ENCODE measurements at places on chromosomes 7 and 10.
A peak's percentile ranks its signal among the peaks of the same experiment; 100 is the strongest.

DNA sequence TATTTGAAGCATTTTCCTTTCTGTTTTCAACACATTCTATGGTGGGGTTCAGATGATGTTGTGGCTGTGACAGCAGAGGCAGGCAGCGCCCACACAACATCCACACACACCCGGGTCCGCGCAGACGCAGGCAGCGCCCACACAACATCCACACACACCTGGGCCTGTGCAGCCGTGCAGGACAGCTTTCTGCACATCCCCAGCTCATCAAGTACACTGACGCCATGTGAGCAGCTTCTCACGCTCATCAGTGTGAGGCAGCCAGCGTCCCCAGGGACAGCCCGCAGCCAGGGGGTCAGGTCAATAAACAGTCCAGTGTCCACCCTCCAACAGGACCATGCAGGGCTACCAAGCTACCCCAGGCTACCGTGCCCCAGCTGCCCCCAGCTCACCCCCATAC lies 272.8 kb upstream of the TCERG1L start:
- DNase-seq = no peak

DNA sequence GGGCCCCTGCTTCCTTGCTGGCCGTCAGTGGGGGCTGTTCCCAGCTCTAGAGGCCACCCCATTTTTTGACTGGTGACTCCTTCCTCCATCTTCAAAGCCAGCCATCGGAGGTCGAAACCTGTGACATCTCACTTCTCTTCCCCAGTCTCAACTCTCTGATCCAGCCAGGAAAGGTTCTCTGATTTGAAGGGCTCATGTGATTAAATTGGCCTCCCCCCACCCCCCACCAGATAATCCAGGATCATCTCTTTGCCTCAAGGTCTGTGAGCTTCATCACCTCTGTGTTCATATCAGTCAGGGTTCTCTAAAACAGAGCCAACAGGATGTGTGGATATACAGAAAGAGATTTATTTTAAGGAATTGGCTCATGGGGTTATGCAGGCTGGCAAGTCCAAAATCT lies 5.6 kb upstream of the RAMP3 start:
- DNase-seq = no peak

GRCh38 chr10:132148261-132149251 lies 38.2 kb upstream of the DPYSL4 start:
- no peak for DNase-seq

DNA sequence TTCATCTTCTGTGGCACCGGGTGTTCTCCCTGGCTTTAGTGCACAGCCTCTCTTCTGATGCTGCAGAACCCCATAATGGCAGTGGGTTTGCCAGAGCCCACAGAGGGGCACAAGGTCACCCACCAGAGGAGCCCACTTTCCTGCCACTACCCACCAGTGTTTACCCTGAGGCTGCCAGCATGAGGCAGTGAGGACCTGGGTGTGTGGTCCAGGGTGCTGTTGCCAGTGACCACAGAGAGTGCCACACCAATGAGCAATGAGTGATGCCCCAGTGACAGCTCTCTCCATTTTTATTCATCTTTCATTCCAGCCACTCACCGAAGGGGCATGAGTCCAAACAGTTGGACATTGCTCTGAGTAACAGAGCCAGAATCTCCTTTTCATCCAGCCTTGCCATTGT lies 34.8 kb downstream of the MTURN start:
- DNase-seq = no peak

DNA sequence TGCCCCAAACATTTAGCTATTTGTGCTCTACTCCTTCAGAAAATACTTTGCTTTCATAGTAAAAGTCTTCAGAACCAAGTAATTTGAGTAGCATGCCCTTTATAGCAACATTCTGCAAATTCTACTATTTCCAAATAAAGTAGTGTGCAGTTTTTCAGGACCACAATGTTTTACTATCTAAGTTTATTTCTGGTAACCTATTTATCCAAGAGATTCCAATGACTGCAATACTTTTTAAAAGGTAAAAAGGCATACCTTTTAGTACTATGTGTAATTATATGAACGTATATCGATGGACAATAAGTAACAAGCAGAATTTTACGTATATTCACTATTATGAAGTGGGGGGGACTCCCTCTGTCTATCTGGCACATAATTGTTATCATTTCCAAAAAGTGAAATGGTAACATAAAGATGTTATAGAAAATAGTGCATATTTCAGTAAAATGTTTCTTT lies 6.9 kb upstream of the CAV2 start:
- DNase-seq = no peak

GRCh38 chr7:132622081-132622480 lies 45.8 kb upstream of the PLXNA4 start:
- DNase-seq = no peak

DNA sequence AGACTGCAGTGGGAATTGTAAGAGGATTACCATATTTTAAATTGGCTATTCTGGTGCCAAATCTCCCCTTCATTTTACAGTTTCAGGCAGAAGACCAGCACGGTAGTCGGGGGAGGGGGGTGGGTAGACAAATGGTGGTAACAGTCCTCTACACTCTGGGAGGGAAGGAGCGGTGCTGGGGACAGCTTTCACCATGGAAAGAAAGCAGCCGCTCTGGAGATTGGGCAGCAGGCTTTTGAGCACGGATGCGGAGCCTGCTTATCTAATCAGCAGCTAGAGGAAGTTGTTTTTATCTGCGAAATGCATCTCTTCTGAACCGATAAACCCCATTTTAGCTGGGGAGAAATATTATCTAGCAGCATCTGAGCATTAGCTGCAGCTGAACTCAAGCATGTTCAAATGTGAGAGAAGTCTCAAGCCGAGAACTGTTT lies 28.7 kb downstream of the IKZF1 start:
- peak; percentile 27 for DNase-seq

- DNase-seq = no peak
Measured at GRCh38 chr10:80411267-80411668, 2.9 kb downstream of the PRXL2A start.

DNA sequence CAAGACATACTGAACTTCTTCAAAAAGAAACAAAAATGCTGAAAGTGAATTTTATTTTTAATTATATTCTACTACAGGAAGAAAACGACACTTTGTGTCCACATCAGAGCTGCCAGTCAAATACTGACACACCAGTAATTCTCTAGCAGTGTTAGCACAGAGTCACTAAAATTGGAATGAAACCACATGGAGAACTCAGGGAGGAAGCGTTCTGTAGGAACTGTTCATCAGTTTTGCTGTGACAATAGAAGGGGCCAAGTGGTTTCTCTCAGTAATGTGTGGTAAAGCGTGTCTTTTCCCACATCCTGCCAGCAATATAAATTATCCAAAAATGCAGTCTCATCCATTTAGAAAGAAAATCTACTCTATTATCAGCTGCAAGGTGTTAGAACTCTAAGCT lies 683.3 kb downstream of the GRM8 start:
- no peak for DNase-seq

GRCh38 chr7:92292981-92293380 lies 47.2 kb downstream of the ANKIB1 start:
- DNase-seq = no peak

- peak; percentile 64 for DNase-seq
Measured at GRCh38 chr10:13690281-13690825, 103.6 kb downstream of the PRPF18 start.
